ENCODE measurements at places on chromosomes 13 and 19. TPM values are rescaled to one million over a fixed set of nuclear protein-coding genes. Genes with fewer than 3 reads are reported as not detected.

Gene LILRB1
- 2.2 TPM for total RNA-seq

Gene CDADC1
- 10.4 TPM for total RNA-seq

Gene TNNI3
- total RNA-seq = 5,071 TPM

Gene PRR12
- total RNA-seq = 15.6 TPM

Gene ZNF28
- 9.2 TPM for total RNA-seq

Gene KLC3
- total RNA-seq = not detected

Gene TEX26
- total RNA-seq = not detected

Gene C1QTNF9
- total RNA-seq = 3.9 TPM

Gene KLK3
- not detected for total RNA-seq

Gene CCDC122
- 3.6 TPM for total RNA-seq

GRCh38 chr19:47499863-47500830 is 14.7 kb downstream of the NAPA start:
- DNase-seq = no peak

GRCh38 chr19:37975071-37975470 is 68.1 kb downstream of the SIPA1L3 start:
- no peak for DNase-seq

DNA sequence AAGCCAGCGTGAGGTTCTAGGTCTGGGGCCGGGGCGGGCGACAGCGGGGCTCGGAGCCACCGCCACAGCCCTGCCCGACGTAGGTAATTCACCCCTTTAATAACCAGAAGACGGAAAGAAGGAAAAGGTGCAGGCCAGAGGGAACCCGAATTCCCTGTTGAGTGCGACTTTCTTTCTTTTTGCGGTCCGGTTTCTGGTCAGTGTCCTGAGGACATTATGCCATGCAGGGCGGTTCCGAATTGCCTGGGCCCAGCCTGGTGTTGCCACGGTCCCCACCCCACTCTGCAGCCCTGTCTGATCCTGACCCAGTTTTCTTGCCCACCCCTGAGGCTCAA is 18.4 kb upstream of the TFDP1 start:
- no peak for DNase-seq

DNA sequence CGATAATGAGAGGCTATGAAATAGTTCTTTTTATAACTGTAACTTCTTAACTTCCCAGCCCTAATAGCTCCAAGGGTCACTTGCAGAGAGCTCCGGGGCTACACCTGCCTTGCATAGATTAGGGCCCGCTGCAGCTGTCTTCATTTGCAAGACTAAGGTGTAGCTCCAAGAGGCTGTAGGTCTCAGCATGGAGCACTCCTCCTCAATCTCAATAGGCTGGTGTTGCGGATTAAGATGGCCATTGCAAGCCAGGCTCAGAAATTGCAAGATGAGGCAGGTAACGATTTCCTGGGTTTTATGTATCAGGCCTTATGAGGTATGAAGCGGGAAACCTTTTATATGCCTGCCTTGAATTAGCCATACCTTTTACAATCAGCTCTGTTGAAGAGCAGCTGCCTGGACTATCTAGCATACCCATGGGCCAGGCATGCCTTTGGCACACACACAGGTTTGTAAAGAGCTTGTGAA is 185.7 kb downstream of the TM9SF2 start:
- no peak for DNase-seq

DNA sequence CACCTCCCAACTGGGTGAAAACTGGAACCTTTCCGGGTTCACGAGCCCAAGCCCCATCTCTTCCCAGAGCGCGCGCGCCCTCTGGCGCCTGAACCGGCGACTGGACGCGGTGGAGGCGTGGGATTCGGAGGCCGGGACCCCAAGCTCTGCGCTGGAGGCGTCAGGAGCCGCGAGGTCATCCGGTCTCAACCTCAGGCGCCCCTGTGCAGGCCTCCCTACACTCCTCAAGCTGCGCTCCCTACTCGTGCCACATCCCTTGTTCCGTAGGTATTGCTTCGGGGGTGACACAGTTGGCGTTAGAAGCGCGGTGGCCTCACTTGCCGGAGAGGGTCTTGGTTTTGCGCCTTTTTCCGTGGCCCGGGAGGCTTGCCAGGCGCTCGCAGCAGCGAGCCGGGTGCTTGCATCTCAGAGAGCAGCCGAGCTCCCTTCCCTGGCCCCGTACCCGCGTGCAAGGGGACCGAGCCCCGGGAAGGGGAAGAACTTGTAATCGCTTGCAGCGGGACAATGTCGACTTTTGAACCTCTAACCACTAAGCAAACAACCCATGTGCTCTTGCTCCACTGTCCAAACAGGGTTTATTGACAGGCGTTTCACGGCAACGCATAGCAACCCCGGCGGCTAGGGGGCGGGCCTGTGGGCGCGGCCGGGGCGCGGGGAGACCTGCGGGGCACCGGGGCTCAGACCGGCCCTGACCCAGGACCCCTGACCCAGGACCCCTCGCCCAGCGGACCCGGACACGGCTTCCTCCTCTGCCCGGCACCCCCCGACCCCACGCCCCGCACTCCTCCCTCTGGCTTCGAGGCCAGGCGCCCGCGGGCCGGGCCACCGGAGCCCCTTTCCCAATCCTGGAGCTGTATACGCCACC is 8.5 kb downstream of the CDX2 start:
- DNase-seq = peak; percentile 60

GRCh38 chr19:6971366-6971765 is 49.9 kb downstream of the MBD3L2B start:
- DNase-seq = no peak

DNA sequence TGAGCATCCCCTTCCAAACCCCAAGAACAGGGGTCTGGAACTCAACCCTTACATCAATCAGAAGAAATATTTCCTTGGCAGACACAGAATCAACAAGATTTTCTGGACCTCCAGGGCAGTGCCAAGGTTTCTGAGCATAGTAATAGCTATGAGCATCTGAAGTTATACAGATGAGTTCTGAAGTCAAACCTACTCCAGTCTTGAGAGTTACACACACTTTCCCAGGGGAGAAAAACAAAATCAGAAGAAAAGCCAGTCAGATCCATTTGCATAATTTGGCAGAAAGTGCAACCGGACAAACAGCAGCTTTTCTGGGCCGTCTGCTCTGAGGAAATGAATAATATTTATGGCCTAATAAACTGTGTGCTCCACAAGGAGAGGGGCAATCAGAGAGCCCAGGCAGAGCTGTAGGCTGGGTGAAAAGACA is 93.1 kb downstream of the KL start:
- no peak for DNase-seq

DNA sequence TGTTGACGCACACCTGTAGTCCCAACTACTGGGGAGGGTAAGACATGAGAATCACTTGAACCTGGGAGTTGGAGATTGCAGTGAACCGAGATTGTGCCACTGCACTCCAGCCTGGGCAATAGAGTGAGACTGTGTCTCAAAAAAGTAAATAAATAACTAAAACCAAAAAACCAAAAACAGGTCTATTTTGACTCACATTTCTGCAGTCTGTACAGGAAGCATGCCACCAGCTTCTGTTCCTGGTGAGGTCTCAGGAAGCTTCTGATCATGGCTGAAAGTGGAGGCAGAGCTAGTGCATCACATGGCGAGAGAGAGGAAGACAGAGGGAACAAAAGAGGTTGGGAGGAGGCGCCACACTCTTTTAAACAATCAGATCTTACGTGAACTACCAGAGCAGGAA is 142.5 kb downstream of the ITGBL1 start:
- DNase-seq = no peak

- DNase-seq = no peak
Observed at GRCh38 chr13:91312324-91312723, 35.2 kb upstream of the MIR17HG start.

- DNase-seq = no peak
Observed at GRCh38 chr13:36847606-36848005, 28.6 kb downstream of the RFXAP start.

DNA sequence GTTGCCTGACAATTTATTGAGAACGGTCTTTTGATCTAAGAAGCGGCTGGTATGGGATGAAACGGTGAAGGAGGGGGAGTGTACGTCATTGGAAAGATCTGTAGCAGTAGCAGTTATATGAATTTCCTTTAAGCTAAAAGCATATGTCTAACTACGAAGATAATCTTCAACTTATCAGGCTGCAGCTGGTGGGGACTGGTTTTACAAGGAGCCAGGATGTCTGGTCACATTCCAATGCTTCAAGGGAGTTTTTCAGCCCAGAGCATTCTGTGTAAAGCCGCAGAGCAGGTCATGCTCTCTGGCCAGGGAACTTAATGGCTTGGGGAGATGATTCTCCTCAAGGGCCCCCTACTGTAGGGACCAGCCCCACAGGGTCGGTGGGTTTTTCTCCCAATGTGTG is 29.2 kb downstream of the CLEC4M start:
- DNase-seq = no peak

DNA sequence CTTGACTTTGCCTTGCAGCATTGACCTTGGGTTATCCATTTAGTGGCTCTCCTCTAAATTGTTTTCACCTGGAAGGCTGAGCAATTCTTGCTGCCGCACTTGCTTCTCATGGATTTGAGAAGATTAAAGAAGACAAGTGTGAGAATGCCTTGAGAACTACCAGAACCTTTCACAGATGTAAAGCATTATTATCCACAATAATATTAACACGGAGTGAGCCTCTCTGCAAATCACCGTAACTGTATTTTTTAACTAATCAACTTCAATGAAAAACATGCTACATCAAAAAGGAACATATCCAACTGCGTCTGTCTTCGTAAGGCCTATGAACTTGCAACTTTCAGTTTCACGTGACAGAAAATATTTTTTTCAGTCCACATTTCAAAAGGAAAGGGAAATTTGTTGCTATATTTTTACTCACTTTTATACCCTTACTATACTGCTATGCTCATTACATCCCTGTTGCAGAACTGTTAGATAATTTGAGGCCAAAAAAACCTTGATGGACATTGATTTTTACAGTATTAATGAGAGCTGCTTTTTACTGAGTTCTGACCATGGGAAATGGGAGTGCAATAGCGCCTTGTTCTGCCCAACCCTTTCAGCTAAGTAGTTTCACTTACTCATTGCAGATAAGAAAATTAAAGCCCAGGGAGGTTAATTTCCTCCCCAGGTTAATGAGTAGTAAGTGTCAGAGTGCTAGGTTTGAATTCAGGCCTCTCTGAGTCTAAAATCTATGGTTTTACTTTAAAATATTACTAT is 93.8 kb upstream of the RAP2A start:
- no peak for DNase-seq

- no peak for DNase-seq
Observed at GRCh38 chr13:59476366-59476765, 687.4 kb downstream of the DIAPH3 start.

DNA sequence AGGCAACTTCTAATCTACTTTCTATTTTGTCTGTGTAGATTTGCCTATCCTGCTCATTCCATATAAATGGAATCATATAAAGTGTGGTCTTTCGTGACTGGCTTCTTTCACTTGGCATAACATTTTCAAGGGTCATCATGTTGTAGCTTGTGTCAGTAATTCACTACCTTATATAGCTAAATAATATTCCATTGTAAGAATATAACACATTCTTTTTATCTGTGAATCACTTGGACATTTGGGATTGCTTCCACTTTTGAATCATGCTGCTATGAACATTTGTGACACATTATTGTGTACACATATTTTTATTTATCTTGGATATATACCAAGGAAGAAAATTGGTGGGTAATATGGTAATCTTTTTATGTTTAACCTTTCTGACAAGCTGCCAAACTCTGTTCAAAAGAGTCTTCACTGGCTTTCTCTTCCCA is 89.0 kb upstream of the CSNK1A1L start:
- DNase-seq = no peak

- no peak for DNase-seq
Observed at GRCh38 chr19:40774916-40775631, at the start of gene MIA. TSS of gene MIA (plus strand) at chr19:40775521. CDS start at chr19:40775543, 22 bp downstream.

- no peak for DNase-seq
Observed at GRCh38 chr19:7202888-7203287, 91.3 kb downstream of the INSR start.

DNA sequence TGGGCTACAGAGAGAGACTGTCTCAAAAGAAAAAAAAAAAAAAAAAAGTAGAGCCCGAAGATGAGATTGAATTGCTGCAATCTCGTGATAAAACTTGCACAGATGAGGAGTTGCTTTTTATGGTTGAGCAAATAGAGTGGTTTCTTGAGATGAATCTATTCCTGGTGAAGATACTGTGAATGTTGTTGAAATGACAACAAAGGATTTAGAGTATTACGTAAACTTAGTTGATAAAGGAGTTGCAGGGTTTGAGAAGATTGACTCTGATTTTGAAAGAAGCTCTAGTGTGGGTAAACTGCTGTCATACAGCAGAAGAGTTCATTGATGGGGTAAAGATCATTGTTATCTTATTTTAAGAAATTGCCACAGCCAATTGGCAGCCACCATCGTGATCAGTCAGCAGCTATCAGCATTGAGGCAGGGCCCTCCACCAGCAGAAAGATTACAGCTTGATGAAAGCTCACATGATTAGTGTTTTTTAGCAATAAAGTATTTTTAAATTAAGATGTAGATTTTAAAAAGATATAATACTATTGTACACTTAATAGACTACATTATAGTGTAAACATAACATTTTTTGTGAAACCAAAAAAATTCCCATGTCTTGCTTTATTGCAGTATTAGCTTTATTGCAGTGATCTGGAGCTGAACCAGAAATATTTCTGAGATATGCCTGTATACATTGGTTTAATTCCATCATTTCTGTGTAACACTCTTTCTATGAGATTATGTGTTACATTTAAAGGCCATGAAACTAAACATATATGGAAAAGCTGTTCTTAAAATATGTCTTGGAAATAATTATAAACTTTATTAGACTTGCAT is 43.1 kb downstream of the ZMYM2 start:
- no peak for DNase-seq

- no peak for DNase-seq
Observed at GRCh38 chr13:103100830-103101229, 34.6 kb upstream of the SLC10A2 start.

DNA sequence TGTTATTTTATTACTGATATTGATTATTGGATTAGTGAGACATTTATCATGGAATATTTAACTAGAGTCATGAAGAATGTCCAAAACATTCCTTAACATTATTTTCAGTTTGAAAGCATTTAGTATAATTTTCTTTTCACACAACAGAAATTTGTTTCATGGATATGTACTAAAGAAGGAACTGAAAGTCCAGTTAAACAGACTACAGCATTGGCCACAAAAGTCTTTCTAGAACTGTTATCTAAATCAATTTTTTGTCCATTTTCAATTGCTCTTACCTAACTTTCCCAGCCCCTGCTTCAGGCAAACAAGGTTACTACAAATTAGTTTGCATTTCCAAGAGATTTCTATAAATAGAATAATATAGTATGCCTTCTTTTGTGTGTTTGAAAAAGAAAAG is 1018.0 kb upstream of the PCDH20 start:
- no peak for DNase-seq

DNA sequence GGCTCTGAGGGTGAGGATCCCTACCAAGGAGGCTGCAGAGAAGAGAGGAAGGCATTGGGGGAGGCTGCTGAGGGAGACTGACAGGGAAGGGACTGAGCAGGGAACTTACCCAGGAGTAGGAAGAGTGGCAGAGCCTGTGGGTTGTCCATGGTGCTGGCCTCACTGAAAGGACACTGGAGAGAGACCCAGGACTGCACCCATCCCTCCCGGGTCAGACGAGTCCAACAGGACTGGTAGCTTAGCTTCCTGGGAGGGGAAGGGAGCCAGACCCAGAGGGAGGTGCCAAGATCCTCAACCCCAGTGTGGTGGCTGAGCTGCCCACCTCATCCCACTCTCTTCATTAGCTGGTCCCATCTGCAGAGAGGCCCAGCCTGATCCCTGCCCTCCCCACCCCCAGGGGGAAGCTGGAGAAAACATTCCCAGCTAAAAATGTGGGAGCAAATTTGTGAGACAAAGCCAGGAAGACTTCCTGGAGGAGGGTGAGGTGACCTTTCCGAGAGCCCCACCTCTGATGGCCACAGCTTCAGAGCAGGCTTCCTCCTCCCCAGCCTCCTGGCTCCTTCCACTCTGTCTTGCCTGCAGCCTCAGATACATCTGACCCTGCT is at the start of gene VSIG10L:
TSS of gene VSIG10L (minus strand) at position 164 of the 605 bp plus-strand sequence. CDS start at position 149, 15 bp downstream.
- DNase-seq = no peak

GRCh38 chr13:26971990-26972887 is 199.4 kb downstream of the USP12 start:
- no peak for DNase-seq
